Upper lobe of right lung (tissue), 1 donor: ENCODE measurements at places on chromosomes 5 and 9. TPM values are rescaled to one million over a fixed set of nuclear protein-coding genes. Genes with fewer than 3 reads are reported as not detected.
A peak's percentile ranks its signal among the peaks of the same experiment; 100 is the strongest.

- no peak for DNase-seq
Measured at GRCh38 chr9:85897848-85898247, 43.1 kb upstream of the NAA35 start.

DNA sequence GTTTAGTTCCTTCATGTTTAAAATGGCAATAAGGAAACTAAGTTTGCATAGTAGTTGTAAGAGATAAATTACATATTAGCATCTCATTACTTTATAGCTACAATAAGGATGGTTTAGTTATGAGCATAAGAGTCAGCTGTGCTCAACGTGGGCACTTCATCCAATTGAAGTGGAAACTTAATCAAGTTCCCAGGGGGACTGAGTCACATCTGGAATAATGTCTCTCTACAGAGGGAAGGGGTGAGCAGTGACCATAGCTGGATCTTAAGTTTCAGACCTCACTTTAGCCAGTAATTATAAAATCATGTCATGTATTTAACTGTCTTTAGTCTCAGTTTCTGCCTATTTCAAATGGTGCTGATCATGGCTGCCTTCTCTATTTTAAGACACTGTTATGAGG, 36.8 kb upstream of the FAM240B start:
- DNase-seq: no peak

- no peak for DNase-seq
Measured at GRCh38 chr5:135332519-135333150, 66.4 kb downstream of the MACROH2A1 start.

Gene IL4
- total RNA-seq: not detected

Gene TPPP
- 16.1 TPM for total RNA-seq

GRCh38 chr5:154758493-154758892, 3.3 kb downstream of the LARP1 start:
- no peak for DNase-seq

DNA sequence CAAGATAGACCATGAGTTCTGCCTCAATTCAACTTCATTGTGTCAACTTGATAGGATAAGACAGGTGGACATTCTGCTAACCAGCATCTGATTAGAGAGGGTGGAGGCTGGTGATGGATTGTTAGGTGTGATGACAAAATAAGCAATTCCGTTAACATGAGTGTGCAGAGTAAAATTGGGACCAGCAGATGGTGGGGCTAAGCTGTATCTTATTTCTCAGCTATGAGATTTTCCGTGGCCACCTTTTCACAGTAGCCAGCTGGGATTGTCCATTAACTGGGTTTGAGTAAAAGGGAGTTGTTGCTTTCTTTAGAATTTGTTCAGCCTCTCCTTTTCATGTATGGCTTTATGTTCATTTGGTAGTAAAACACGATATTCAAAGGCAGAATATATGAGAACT, 28.8 kb upstream of the TAL2 start:
- no peak for DNase-seq

DNA sequence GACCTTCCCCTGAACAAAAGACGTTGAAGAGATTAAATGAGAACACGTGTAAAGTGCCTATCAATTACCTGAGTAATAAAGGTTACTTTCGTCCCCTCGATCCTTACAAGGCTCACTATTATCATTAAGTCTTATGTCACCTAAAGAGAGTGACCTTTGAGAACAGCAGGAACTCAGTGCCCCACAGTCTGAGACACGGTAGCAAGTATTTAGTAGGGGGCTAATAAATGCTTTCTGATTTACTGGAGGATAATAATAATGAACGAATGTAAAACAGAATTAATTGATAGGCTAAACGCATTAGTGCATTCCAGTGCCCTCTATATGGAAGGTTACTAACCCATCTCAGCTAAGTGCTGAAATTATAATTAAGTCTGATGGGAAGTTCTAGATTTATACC, 199.9 kb downstream of the FBXL17 start:
- no peak for DNase-seq

- DNase-seq: peak; percentile 86
Measured at GRCh38 chr5:159310511-159310910, 19.8 kb downstream of the IL12B start.

GRCh38 chr5:158626718-158627117, 473.0 kb downstream of the EBF1 start:
- DNase-seq: no peak

DNA sequence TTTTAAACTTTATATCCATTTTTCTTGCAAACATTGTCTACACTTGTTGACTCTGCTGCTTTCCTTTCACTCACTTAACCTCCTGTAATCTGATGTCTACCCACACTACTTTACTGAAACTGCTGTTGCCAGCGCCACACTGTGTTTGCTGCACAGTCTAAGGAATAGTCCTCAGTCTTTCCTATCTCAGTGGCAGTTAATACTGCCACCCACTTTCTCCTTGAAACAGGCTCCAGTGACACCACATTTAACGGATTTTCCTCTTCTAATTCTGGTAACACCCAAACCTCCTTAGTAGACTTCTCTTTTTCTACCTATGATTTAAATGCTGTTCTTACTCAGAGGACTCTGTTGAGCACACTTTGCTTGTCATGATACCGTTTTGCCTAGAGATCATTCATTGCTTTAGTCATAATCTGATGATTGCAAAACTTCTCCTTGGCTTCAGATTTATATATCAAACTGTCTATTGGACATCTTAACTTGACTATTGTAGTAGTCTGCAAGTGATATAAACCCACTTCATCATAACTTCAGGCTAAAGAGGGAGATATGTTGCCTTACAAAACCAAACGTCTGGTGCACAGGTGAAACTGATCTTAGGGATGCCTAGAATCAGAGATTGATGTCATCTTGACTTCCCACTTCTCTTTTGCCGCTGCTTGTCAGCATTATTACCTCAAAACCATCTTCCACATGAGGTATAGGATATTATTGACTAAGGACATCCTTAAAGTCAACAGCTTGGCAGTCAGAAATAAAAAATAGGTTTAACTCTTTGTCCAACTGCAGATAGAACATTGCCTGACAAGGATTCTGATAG, 94.1 kb downstream of the CDC42SE2 start:
- DNase-seq: no peak

- peak; percentile 92 for DNase-seq
Measured at GRCh38 chr9:130680836-130681768, 12.5 kb upstream of the EXOSC2 start.

Gene GABRA1
- not detected for total RNA-seq

Gene PCDHA4
- 1.1 TPM for total RNA-seq

GRCh38 chr5:776862-777711, 7.4 kb downstream of the ZDHHC11B start:
- DNase-seq: no peak

GRCh38 chr5:175656966-175657365, 905 bp upstream of the HRH2 start:
- DNase-seq: no peak

DNA sequence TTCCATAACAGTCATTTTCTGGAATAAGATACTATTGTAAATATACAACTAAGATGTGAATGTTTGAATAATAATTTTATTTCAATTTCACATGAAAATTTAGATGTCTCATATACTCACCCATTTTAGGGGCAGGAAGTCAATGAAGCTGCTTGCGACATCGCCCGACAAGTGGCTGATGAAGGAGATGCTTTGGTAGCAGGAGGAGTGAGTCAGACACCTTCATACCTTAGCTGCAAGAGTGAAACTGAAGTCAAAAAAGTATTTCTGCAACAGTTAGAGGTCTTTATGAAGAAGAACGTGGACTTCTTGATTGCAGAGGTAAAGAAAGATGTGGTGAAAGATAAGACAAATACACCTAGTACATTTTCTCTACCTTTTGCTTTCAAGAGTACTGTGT, 8.6 kb downstream of the BHMT start:
- DNase-seq: peak; percentile 65

GRCh38 chr9:130263601-130264413, 1.8 kb upstream of the HMCN2 start:
- DNase-seq: no peak

Gene SLC34A3
- 0.23 TPM for total RNA-seq

- no peak for DNase-seq
Measured at GRCh38 chr9:121053544-121053943, 3.5 kb upstream of the C5 start.

GRCh38 chr5:62790348-62790747, 211.7 kb downstream of the LRRC70 start:
- no peak for DNase-seq

Gene ARSI
- total RNA-seq: 4.0 TPM

Gene AJM1
- 2.7 TPM for total RNA-seq

Gene RAB14
- 104 TPM for total RNA-seq

DNA sequence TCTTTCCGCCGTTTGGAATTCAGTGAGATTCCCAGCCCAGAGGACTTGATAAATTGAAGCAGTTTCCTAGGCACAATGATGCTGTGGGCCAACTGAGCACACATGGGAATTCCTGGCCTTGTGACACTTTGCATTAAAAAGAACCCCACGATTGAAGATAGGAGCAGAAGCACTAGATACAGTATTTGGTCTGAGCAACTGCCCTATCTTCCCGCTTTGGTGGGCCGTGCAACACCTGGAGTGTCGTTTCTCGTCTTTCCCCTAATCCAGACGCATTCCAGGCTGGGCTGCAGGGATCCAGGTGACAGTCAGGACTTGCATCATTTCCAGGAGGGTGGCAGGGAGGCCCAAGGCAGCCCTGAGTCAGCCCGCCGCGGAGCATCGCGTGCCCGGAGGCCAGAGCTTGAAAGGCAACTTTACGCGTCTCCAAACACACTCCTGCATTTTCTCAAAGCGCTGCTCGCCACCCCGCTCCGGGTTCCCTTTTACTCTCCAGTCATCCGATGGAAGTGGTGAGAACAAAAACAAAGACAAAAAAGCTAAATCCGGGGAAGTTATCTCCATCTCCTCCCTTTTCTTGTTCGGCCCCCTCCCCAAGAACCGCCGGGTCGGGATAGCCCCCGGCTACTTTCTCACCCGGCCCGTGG, 753 bp upstream of the STC2 start:
- no peak for DNase-seq

DNA sequence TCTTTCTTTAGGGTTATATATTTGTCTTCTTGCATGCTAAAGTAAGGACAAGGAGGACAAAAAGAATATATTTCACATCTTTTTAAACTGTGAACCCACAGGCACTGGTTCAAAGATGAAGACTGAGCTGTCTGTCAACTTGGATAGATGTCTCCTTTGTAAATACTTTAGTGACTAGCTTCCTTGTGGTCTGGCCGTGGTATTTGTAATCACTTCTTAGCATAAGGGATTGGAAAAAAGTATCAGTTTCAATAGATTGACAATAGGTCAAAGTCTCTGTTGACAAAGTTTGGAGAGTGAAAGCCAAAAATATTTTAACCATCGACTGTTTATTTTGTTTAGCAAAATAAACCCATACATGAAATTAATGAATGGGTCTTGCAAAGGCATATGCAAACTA, 91.4 kb downstream of the TMEM167A start:
- no peak for DNase-seq

DNA sequence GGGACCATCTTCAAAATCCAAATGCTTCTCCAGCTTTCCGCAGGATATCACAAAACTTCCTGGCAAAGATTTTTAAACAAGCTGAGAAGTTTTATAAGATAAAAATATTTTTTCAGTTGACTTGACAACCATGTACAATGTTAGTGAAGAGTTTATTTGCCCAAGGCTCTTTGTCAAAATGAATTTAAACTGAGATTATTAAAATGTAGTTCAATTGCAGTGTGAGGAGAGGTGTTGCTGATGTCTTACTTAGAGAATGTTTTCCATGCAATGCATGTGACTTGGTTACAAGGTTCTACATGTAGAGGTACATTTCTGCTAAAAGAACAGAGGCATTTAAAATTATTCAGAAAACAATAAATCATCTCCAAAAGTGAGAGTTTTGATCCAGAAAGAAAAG, 131.4 kb upstream of the MINAR2 start:
- DNase-seq: no peak

- no peak for DNase-seq
Measured at GRCh38 chr5:142197098-142197497, 88.5 kb downstream of the NDFIP1 start.

DNA sequence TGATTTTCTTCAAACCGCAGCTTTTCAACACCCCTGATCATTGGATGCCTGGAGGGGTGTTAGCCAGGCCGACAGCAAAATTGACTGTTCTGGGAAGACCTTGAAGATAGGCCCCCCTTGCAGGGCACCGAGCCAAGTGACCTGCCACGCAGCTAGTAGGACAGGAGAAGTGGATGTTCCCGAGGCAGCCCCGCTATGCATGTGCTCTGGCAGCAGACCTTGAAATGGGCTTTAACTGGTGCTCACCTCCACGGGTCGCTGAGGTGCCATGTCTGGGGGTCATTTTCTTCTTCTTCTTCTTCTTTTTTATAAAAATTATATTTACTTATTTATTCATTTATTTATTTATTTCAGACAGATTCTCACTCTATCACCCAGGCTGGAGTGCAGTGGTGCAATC, 12.6 kb downstream of the FGF18 start:
- peak; percentile 48 for DNase-seq

DNA sequence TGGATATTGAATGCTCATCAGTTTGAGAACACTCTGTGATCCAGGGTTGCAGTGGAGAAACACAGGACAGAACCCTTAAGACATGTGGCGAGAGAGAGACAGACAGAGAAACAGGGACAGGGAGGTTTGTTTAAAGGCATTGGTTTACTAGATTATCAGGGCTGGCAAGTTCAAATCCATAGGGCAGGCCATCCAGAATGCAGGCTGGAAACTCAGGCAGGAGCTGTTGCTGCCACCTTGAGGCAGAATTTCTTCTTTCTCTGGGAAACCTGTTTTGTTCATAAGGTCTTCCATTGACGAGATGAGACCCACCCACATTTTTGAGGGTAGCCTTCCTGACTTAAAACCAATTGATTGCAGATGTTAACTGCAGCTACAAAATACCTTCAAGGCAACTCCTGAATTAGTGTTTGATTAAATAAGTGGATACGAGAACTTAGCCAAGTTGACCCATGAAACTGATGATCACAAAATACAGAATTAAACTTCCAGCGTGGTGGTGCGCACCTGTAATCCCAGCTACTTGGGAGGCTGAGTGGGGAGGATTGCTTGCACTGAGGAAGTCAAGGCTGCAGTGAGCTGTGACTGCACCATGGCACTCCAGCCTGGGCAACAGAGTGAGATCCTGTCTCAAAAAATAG, 55.9 kb downstream of the NSUN2 start:
- no peak for DNase-seq

DNA sequence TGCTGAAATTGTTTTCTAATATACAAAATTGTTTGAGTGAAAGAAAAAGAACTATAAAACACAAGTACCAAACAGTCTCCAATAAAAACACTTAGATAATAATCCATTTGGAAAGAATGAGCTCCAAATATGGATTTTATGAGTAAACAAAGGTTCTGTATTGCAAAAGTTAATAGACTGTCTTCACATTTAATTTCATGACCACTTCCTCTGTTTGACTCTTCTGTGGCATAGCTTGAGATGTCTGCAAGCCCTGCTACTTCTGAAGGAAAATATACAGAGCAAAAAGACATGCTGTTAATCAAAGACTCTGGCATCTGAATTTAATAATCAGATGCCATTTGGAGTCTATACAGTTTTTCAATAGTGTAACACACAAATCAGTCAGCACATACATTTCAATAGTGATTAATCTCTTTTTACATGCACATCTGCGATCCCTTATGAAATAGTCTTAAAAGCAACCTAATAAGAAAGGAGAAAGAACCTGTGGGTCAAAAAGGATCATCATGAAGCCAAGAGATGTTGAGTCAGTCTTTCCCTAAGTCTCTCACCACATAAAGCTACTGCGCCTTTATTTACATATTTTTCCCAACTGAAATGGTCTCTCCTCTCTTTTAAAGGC, 165.4 kb upstream of the LHFPL2 start:
- DNase-seq: no peak

Gene WNT8A
- total RNA-seq: not detected

GRCh38 chr9:113538131-113538530, 74.6 kb downstream of the RGS3 start:
- DNase-seq: no peak
